ENCODE measurements at places on chromosomes 6 and 20.

GRCh38 chr6:143965503-143966171, 42.4 kb downstream of the PLAGL1 start:
- peak; percentile 77 for DNase-seq

GRCh38 chr6:33297406-33297955, 1.3 kb downstream of the RGL2 start:
- DNase-seq = no peak

DNA sequence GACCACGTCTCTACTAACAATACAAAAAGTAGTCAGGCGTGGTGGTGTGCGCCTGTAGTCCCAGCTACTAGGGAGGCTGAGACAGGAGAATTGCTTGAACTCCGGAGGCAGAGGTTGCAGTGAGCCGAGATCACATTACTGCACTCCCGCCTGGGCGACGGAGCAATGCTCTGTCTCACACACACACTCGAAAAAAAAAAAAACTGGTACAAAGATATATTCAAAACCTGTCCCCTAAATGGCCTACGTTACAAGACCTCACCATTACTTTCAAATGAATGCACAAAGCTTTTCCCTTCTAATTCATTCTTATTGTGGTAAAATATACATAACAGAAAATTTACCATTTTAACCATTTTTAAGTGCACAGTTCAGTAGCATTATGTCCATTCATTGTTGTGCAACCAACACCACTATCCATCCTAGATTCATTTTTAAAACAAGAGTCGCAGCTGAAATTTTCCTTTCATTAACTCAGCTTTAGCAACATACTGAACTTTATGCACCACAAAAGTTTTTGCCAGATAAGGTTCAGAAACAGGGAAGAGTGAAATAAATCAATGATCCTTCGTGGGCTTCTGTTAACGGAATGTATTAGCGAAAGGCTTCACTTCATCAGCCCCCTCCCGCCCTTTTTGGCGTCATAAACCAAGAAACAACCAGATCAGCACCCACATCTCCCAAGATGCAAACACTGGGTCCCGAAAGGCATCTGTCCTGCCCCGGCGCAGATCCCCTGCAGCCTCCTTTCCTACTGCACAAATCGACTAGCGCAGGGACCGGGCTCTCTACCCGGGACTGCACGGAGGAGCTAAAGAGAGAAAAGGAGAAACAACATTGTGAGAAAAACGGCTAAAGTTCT, 825 bp upstream of the FAM135A start:
- DNase-seq = no peak

GRCh38 chr20:25543068-25543467, 42.3 kb downstream of the NINL start:
- DNase-seq = no peak

GRCh38 chr6:166561771-166562359, 24.6 kb downstream of the RAMACL start:
- DNase-seq = no peak

DNA sequence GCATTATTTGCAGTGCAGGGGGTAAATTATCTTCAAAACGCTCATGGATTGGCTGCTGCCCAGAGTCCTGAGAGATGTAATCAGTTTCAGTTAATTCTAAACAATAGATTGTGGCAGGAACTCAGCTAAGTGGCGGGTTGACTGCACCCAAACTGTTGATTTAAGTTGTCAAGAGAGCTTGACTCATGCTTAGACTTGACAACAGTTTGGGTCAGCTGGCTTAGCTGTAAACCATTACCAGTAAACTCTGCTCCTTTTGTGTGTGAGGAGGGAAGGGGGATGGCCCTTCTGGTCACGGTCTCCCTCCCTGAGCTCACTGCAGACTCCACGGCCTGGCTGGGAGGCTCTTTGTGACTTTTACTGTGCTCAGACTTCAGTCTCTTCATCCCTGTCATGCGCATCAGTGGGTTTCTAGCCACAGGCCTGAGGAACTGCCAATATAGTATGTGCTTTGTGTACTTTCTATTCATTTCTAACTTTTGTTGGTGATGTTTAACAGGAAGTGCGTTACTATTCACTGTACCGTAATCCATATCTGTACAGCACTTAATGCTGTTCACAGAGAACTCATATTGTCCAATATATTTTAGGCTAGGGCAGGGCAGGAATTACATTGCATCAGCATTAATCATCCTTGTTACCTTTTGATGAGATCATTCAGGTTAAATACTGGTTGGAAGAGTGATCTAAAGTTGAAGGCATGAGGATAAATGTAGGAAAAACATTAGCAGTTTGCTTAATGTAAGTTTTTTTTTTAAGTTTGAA, 488.3 kb downstream of the CDKAL1 start:
- no peak for DNase-seq

DNA sequence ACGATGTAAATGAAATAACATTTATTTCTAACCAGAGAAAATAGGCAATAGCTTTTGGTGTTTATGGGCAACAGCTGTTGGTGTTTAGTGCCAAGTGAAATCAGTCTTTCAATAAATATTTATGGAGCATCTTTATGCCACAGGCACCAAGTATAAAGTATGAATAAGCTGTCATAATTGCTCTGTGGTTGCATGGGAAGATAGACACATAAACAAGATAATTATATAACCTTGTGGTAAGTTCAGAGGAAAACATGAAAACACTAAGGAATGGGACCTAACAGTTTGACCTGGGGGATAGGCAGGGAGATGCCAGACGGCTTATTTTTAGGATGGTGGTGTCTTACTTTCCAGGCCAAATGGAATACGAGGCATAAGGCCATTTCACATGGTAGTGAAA, 110.9 kb downstream of the GFRAL start:
- DNase-seq = no peak

GRCh38 chr20:34311118-34312023, 8.2 kb upstream of the AHCY start:
- DNase-seq = no peak

DNA sequence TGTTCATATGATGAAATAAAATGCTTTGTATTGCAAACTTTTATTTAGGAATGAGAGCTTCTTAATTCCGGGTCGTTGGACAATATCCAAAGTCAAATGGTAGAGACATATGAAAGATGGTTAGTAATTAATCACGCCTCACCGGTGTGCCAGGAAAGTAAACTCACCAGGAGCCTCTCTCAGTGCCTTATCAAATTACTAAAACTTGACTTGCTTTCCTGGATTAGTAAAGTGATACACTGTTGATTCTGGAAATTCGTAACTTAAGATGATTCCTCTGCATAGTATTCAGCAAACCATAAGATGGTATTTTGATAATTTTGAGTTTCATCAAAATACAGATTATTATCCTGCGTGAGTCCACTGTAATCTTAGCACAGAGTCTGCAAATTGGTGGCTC, 115.2 kb downstream of the PAX1 start:
- DNase-seq = no peak

DNA sequence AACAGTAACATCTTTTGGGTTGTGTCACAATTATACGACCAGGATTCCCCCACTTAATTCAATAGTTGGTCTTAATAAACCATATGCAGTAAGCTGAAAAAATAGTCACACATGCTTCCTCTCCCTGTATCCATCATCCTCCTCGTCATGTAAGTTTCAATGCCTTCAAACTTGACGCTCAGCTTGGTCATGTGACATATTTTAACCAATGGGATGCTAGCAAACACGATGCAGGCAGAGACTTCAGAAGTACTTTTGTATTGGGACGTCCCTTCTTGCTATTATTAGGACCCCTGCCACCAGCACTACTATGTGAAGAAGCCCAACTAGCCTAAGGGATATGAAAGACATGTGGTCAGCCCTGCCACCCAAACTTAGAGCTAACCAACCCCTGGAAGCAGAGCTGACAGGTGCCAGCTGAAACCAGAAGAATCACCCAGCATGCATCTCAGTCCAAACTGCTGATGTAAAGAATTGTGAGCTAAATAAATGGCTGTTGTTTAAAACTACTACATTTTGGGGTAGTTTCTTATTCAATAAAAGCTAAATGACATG, 49.3 kb downstream of the CGA start:
- no peak for DNase-seq

GRCh38 chr6:35402136-35402855, 49.8 kb upstream of the FANCE start:
- no peak for DNase-seq

GRCh38 chr20:50805349-50805684, 10.5 kb downstream of the BCAS4 start:
- no peak for DNase-seq

DNA sequence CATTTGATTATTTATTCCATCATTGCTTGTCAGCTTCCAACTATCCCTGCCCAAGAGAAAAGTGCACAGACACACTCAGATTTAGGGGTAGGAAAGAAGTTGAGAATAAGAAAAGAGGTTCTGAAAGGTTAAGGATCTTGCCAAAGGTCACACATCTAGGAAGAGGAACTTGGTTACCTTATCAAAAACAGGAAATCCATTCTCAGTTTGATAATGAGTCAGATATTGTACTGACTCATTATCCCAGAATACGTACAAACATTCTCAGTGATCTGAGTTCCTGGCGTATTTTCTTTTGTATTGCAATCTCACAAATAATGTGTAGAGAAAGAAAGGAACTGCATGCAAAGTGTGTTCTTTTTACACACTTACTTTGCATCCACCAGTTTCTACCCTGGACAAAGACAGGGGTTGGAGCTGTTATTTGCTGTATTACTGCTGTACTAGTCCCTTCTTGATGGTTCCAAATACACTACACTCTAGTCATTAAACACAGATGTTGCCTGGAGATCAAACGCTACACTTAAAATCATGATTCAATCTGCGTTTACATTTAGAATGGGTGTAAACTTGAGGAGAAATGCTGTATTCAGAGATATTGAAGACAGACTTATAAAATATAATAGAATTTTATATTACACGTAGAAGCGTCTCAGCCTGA, 545.7 kb downstream of the PRKN start:
- peak; percentile 75 for DNase-seq

- no peak for DNase-seq
Measured at GRCh38 chr6:157239148-157239547, 84.2 kb downstream of the TMEM242 start.

GRCh38 chr6:44655412-44656342, 268.2 kb downstream of the CDC5L start:
- peak; percentile 96 for DNase-seq

GRCh38 chr6:43706788-43707187, 19.2 kb upstream of the MRPS18A start:
- DNase-seq = no peak

DNA sequence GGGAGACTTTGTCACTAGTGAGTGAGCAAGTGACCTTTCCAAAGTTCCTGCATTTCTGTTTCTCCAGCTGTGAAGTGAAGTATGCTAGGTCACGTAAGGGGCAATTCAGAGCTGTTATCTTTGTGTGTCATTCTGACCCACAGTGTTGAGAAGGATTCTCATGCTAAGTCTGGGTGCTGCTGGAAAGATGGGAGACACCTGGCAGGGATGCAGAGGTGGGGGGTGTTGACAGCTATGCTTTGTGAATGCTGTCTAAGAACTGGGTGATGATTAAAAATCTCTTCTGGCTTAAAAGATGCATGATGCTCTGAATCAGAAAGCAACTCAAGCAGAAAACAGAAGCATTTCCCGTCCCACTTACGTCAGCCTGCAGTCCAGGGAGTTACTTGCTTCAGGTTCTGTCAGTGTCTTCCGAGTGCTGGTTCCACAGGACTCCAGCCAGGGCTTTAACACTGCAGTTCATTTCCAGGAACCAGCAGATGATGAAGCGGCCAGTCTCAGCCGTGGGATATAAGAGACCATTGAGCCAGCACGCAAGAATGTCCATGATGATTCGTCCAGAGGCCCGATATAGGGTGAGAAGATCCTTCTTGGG, 30.9 kb upstream of the ASXL1 start:
- DNase-seq = no peak

DNA sequence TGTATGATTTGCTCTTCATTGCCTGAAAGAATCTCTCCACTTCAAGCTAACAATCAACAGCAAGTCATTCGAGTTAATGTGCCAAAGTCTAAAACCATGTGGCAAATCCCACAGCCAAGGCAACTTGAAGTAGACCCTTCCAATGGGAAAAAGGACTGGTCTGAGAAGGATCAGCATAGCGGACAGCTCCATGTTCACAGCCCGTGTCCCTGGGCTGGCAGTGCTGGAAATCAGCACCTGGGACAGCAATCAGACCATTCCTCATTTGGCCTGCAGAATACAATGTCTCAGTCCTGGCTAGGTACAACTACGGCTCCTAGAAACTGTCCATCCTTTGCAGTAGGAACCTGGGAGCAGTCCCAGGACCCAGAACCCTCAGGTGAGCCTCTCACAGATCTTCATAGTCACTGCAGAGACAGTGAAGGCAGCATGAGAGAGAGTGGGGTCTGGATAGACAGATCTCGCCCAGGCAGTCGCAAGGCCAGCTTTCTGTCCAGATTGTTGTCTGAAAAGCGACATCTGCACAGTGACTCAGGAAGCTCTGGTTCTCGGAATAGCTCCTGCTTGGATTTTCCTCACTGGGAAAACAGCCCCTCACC, 1.1 kb downstream of the GJA10 start:
- DNase-seq = no peak

DNA sequence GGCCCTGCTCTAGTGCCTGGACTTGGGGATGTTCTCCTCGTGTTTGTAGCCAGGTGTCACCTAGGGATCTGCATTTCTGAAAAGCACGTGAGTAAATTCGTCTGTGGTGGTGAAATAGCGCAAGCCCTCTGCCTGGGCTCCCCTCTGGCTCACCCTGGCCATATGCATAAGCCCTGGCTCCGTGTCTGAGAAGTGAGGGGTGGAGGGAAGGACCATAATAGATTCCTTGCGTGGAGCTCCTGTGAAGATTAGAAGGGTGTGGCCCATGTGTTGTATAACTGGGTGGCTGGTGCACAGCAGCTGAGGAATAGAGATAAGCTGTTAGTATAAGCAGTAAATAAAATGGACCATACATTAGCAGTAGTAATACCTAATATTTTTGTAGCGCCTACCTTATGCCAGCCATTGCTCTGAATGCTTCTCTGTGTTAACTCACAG, 4.8 kb downstream of the BCAS1 start:
- DNase-seq = no peak

GRCh38 chr6:18473755-18474154, 86.6 kb downstream of the RNF144B start:
- DNase-seq = peak; percentile 45

- peak; percentile 40 for DNase-seq
Measured at GRCh38 chr6:157020881-157021343, 243.7 kb downstream of the ARID1B start.

DNA sequence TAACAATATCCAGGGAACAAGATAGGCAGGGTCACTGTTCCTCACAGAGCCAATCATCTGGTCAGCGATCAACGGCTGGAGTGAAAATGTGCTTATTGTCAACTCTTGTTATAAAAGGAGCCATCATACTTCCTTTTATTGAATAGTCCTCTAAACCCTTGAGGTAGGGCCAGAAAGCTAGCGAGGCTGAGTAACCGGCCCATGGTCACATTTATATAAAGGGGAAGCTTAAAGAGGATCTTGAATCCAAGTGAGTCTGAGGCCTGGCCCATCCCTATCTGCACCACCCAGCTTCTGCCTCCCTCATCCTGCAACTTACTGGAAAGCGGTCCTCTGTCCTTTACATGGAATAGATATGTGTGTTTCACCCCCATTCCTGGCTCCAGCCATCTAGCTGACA, 9.5 kb downstream of the PHACTR3 start:
- no peak for DNase-seq

GRCh38 chr6:37614491-37614890, 83.2 kb downstream of the MDGA1 start:
- no peak for DNase-seq

Measured in CD14-positive monocyte (primary cell).